ENCODE measurements at places on chromosomes 4 and X. TPM values are rescaled to one million over a fixed set of nuclear protein-coding genes. Genes with fewer than 3 reads are reported as not detected.

RBMXL3 gene
- total RNA-seq, result not detected

MAOB gene
- 111 TPM for total RNA-seq

OTOP1 gene
- not detected for total RNA-seq

MAGEC3 gene
- total RNA-seq, result not detected

ITIH6 gene
- not detected for total RNA-seq

PABPC5 gene
- total RNA-seq, result 0.67 TPM

VEGFD gene
- total RNA-seq, result 1.3 TPM

Measured in cardiac septum (tissue), 1 donor.